RPMI7951 (cell line): ENCODE measurements at places on chromosomes 1 and 21.

DNA sequence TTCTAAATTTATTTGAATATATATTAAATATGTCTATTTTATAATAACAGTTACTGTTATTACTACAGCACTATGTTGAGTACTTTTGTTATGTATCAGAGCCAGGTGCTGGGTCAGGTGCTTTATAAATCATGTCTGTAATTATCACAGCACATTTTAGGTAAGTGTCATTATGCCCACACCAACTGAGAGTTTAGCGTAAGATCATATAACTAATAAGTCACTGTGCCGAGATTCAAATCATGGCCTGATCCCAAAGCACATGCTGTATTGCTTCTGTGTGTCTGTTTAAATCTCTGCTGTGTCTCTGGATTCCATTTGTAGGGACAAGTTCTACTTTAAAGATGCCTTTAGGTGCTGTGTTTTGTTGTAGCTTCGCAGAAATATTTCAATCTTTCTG, 1.9 kb downstream of the GPSM2 start:
- peak; percentile 22 for DNase-seq

DNA sequence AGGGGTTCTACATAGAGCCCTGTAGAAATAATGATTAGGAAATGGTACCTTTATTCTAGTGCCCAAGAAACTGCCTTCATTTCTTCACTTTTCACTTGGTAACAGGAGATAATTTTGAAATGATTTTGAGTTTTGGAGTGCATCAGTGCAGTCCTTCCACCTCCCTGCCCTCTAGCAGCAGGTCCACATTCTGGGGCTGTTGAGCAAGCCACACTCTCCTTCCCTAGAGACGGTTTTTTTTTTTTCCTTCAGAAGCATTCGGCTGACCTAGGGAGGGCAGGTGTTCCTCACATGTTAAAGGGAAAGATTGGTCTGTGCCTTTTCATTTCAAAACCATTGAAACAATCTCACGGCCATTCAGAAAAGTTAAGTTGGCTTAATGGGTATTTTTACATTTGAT, 39.8 kb downstream of the SLC37A1 start:
- no peak for DNase-seq

- DNase-seq = no peak
These were observed at the start of gene LRRC38 for GRCh38 chr1:13513895-13514546. TSS of gene LRRC38 (minus strand) at chr1:13514003. CDS start at chr1:13513593, 410 bp downstream.

DNA sequence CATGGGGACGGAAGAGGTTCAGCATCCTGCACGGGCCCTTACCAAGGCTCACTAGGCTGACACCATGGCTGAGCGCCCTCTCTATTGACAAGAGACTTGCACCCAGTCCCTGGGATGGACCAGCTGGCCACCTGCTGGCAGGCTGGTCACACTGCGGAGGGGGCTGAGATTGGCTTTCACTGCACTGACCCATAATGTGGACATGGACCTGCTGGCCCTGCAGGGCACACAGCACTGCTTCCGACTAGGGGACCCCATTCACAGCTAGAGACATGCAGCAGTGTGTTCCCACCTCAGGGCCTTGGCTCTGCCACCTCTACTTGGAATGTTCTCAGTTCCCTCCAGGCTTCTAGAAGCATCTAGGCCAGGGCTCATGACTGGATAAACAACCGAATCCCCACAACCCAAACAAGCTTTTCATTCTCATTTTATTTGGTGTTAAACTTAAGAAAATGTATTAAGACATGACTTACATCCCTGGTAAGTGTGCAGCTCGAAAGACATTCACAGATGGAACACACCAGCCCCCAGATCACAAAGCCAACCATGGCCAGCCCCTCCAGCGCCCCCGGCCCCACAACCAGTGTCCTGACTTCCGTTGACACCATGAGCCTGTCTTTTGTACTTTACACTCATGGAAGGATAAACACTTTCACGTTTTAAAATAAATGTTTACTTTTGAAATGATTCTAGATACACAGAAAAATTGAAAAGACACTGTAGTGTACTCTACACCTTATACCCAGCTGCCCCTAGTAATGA, 9.3 kb upstream of the SRARP start:
- peak; percentile 66 for DNase-seq

GRCh38 chr1:17307946-17308345, at the start of gene PADI4:
TSS of gene PADI4 (plus strand) at chr1:17308197. CDS start at chr1:17308223, 26 bp downstream.
- DNase-seq = peak; percentile 39

DNA sequence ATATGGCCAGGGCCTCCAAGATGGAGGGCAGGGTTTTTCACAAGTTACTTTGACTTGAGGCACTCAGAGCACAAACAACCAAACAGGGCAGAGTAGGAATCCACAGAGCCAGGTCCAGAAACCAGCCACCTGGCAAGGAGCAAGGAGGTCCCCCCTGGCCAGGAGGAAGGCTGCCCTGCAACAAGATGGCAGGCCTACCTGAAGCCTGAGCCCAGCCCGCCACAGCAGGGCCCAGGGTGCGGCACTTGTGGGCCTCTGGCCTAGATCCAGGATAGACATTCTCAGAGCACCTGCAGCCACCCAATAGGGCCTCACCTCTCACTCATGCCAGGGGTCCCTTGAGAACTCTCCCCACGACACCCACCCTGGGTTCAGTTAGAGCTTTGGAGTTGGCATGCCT, 11.5 kb downstream of the SH3BGRL3 start:
- no peak for DNase-seq
